ENCODE measurements at places on chromosomes 2 and 18.

DNA sequence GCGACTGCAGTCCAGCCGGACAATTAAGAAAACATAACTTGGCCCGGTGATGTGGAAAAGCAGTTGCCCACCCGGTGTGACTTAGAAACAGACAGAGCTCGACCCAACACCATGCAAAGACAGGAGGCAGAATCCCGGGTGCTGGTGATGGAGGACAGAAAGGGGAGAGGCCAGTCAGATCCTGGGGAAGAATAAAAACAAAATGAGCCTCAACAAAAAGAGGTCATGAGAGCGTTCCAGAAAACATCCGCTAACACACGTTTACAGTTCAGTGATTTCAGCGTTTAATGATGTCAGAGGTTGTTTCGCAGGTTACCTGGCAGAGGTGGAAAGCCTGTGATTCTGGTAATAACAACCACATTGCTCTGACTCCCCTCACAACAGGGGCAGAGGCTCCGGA is 111.9 kb downstream of the OSR1 start:
- no peak for DNase-seq

- no peak for DNase-seq
Observed at GRCh38 chr2:74427551-74427950, 6.0 kb downstream of the WDR54 start.

DNA sequence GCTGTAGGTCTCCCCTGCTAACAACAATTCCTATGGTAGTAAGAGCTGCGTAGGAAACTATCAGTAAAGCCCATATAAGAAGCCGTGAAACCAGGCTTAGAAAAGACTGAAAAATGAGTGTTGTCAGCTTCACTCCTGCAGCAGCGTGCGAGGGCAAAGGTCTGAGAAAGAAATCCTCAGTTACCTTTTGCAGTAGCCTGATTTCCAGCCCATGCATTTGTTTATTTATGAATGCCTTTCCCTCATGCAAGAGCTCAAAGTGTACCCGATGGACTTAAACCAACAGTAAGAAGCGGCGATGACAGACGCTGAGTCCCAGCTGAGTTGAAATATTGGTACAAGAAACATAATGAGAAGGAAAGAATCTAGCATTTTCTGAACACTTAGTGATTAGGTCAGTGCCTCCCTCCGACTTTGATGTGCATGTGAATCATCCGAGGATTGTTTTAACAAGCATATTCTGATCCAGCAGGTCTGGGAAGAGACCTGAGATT is 15.0 kb upstream of the POLI start:
- DNase-seq: no peak

GRCh38 chr2:209564816-209565215 is 141.0 kb downstream of the MAP2 start:
- no peak for DNase-seq

DNA sequence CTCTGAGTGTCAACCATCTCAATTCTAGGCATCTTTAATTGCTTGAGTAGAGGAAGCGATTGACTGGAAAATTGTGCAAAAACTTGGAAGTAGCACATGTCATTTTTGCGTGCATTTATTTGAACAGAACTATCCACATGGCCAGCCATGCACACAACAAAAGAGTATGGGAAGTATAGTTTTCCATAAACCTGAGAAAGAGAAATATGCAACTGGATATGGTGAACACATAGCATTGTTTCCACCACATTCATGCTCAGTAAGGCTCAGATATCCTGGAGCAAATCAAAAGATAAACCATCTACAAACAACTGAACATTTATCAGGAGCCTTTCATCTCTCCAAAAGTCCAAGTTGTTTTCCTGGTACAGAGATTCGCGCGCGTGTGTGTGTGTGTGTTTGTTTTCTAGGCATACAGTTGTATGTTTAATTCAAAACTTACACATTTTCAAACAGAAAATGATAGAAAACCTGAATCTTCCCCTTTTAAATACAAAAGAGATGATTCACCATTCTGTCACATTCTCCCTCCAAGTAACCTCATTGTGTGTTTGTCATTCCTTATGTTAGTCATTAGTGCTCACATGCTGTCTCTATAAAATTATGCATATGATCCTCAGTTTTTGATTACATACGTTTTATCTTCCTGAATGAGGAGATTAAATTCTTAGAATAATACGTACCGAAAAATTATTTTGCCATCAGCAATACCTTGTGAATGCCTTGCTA is 780.4 kb upstream of the NRXN1 start:
- no peak for DNase-seq

DNA sequence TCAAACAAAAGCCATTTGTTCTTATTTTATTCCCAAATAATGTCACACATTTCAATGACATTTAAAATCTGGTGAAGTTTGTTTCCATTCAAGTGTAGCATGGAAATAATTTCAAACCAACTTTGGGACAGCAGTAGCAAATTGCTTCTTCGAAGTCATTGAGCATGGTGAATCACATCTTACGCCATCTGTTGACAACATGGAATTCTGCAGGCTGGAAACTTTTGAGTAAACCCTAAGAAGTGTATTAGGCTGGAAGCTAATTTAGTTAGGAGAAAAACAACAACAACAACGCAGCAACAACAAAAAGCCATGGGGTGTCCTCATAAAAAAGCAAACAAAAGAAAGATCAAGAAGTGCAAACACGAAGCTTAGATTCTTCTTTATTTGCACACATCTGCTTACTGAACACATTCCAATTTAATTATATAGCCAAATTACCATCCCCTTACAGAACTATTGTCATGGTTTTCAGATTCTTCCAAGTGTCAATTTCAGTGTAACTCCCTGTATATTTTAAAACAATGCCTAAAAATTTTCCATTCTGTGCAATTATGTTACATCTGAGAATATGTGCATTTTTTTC is 659.0 kb upstream of the CDH7 start:
- DNase-seq: no peak

DNA sequence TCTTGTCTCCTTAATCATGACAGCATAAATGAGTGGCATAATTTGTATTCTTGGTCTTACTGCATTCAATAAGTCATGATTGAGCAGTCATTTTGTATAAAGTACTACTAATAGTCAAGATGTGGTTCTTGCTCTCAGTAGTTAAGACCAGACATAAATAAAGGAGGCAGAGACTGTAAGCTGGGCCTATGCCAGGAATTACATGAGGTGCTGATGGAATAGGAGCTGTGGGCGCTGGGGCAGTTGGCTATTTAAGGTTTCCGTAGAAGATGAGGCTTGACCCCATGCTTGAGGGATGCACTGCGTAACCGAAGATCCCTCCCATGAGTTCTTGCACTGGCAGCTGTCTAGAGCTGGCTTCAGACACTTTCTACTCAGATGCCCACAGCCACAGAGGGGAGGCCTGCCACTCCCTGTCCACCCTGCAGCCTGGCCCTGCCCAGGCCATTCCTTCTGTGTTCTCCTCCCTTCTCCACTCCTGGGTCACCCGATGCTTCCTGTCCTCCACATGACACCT is 150.9 kb upstream of the REV1 start:
- DNase-seq: no peak

- DNase-seq: no peak
Observed at GRCh38 chr18:34913837-34914661, 127.2 kb upstream of the MAPRE2 start.

GRCh38 chr18:76610933-76611749 is 116.1 kb upstream of the ZNF516 start:
- no peak for DNase-seq

All from NCI-H2081 (cell line).